NCI-H1436 treated with DMSO at 0.1 percent for 48 hours (cell line): ENCODE measurements at places on chromosomes 13 and 19.

GRCh38 chr13:95524264-95524901 is 28.1 kb upstream of the CLDN10 start:
- no peak for DNase-seq

DNA sequence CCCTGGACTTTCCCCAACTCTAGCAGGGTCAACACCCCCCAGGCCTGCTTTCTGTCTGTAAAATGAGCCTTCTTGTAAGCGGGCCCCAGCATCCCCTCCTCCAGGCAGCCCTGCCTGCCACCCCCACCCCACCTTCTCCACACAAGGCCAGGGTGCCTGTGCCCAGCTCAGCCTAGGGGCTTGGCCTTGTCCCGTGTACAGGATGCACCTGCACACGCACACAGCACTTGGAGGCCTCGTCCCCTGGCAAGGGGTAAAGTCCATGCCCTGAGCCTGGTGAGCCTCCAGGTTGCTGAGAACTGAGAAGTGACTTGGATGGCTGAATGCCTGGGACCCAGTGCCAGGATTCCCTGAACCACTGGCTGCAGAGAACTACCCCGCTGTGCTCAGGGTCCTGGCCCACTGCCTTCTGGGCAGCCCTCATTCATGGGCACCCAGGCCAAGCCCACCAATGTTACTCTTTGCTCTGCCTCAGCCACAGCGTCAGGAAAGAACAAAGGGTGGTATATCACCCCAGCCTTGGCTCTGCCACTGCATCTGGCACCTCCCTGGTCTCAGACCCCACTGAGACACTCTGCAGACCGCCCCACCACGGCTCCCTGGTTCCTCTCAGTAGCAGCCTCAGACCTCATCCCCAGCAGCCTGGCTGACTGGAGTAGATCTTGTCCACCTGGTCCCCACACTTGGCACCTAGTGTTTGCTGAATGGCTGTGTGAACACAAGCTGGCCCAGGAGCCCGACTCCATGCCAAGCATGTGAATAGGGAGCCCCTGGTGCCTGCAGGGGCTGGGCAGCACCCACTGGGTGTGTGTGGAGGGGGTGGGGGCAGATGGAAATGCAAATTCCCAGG is 1.8 kb upstream of the TM6SF2 start:
- DNase-seq, result no peak

- no peak for DNase-seq
Observed at GRCh38 chr13:114142640-114143490, 10.4 kb upstream of the RASA3 start.

- no peak for DNase-seq
Observed at GRCh38 chr13:43991773-43992201, 112.1 kb downstream of the LACC1 start.

DNA sequence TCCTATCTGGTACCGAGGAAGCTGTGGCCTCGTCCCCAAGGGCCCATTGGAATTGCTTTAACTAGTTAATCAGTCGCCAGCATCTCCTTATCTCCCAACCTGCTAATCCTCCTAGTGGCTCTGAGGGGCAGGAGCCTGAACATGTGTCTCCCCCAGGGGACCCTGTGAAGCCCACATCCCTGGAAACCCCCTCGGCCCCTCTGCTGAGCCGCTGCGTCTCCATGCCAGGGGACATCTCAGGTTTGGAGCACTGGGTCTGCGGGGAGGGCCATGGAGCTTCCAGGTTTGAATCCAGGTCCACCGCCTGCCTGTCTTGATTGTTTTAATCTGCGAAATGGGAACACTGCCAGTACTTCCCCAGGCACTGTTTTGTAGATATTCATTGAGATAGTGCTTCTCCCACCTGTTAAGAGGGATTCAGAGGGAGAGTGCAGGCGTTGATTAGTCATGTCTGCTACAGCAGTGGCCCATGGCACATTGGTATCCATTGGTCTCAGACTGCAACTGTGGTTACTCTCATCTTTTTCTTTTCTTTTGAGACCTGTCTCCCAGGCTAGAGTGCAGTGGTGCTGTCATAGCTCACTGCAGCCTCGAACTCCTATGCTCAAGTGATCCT is 6.4 kb downstream of the PNPLA6 start:
- DNase-seq, result no peak

- DNase-seq, result no peak
Observed at GRCh38 chr19:11504502-11505031, 1.1 kb downstream of the ZNF653 start.

GRCh38 chr13:85819513-85819912 is 20.3 kb upstream of the SLITRK6 start:
- DNase-seq, result no peak

- no peak for DNase-seq
Observed at GRCh38 chr19:3464587-3465235, 15.6 kb downstream of the SMIM24 start.

DNA sequence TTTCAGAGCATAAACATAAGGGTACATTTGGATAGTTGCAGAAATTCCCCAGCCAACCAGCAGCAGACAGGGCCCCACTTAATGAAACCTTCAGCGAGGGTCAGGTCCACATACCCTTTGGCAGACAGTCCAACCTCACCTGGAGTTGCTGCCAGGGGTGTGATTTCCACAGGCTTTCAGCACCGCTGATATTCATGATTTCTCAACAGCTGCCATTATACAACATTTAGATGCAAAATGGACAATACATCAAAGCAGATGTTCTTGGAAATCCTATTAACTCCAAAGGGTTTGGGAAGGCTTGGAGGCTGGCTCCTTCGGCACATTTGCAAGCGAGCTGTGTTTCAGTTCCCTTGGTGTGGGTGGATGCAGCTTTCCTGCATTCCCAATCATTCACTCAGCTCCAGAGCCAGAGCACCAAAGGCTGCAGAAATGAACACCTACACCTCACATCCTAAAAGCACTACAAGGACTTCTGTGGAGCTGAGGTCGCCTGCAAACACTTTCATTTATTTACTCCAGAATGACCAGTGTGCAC is 147.2 kb upstream of the VSTM2B start:
- no peak for DNase-seq

GRCh38 chr13:57632276-57633140 is 964 bp downstream of the PCDH17 start:
- no peak for DNase-seq

DNA sequence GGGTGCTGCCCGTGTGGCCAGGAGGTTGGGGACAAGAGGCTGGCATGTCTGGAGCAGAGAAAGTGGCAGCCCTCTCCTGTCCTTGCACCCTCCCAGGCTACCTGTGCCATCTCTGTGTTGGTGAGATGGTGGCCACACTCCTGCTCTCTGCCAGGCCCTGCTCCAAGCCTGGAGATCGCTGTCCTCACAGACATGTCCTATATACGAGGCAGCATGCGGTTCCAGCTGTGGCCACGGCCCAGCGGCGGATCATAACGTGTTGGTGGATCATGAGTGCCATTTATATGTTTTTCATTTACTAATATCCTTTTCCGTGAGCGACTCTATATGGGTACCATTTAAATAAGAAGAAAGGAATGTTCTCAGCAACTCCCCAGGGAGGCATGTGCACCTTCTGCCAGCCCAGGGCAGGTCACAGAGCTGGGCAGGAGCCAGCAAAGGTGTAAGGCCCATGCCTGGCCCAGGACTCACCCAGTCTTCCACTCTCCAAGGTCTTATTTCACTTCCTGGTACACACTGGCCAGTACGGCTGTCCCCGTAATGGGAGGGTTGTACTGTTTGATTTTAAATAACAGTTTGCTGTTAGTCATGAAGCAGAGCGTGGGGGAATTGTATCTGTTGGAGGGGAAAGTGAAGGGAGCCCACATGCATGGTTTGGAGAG is 47.2 kb upstream of the LDLR start:
- DNase-seq, result no peak

- no peak for DNase-seq
Observed at GRCh38 chr13:73248711-73249580, 190.1 kb downstream of the KLF5 start.

DNA sequence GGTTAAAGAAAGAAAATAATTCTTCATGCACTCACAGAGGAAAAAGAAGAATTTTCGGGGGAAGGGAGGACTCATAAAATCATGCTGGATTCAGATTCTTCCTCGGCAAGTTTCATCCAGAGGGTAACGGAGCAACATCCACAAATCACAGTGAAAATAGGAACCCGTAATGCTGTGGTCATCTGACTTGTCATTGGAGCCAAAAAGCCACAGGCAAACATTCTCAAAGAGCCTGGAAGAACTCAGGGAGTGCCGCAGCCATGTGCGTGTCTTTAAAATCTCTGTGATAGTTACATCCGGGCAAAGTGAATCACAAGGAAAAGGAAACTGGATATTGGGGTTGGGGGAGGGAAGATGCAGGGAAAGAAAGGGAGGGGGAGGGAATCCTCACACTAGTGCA is 33.0 kb upstream of the VSTM2B start:
- DNase-seq, result no peak

- DNase-seq, result no peak
Observed at GRCh38 chr19:13153569-13154240, 3.5 kb downstream of the IER2 start.

GRCh38 chr19:49427855-49428546 is 2.8 kb downstream of the GFY start:
- no peak for DNase-seq

DNA sequence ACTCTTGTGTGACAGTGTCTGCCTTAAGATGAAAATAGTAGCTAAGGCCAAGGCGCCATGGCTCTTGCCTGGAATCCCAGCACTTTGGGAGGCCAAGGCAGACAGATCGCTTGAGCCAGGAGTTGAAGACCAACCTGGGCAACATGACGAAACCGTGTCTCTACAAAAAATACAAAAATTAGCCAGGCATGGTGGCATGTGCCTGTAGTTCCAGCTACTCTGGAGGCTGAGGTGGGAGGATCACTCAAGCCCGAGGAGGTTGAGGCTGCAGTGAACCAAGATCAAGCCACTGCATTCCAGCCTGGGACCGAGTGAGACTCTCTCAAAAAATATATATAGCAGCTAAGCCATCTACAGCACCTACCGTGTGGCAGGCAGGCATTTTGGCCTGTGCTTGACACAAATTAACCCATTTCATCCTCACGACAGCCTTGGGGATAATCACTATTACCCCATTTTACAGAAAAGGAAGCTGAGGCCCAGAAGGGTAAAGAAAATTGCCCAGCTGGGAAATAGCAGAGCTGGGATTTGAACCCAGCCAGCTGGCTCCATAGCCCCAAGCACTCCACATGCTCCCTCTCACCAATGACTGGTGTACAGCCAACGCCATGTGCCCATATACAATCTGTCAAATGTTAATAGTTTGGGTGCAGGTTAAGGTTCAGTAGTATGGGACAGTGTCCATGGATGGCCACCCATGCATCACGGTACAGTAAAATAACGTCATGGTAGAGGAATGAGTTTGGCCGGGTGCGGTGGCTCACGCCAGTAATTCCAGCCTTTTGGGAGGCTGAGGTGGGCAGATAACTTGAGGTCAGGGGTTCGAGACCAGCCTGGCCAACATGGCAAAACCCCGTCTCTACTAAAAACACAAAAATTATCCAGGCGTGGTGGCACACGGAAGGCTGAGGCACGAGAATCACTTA is 3.1 kb downstream of the SLC1A5 start:
- DNase-seq, result no peak

DNA sequence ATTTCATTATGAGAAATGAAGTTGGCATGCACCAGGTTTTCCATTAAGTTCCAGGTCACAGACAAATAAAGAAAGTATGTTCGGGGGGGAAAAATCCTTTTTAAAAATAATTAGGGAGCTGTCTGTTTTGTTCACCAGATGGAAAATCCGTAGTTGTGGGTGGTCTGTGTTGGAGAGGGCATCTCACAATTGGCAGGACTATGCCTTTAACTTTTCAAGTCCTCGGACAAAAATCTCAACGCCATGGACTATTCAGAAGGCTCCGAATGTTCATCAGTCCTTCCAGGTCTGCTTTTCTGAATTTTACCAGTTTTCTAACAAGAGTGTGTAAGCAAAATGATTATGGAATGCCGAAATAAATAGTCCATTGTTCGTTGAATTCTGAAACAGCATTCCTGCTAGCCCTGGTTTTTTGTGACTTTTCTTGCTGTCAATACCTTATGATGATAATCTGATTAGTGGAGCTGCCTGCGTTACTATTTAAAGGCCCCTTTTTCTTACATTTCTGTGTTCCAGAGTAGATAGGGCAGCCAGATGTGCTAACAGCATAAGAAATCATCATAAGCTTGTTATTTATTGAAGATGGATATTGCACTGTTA is 146.9 kb downstream of the TM9SF2 start:
- no peak for DNase-seq

DNA sequence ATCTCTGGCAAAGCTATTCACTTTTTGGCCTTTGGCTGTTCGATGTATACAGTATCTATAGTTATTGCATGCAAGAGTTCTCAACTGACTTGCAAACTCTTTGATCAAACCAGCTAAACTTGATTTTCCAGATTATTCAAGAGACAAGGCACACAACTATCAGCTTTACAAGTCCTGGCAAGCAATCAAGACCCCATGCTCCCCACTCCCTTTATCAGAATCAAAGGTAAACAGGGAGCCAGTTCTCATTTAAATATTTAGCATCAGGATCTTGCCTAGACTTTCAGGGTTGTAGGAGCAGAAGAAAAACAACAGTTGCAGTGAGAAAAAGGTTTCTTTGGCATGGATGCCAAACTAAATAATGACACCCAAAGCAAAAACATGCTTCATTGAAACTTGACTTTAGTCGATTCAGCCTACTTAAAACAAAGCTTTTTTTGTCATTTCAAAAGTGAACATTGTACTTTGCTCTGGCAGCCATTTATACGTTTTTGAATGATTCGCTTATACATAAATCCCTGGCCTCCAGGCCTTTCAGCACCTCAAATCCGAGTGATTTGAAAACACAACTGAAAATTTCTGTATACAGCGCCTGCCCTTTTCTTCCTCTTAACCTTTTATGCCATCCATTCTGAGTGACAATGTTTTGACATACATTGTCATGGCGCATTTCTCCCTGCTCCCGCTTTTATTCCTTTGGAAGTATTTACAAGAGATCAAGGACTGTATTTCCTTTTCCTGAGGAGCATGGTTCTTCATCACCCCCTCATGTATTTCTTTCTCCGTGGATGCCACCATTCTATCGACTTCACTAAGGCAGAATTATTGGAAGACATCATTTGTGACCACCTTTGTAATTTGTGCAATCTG is 340.8 kb downstream of the KLF5 start:
- DNase-seq, result no peak

GRCh38 chr19:15331419-15332310 is 674 bp downstream of the BRD4 start:
- DNase-seq, result no peak

- DNase-seq, result no peak
Observed at GRCh38 chr13:42445354-42445753, 128.6 kb upstream of the TNFSF11 start.

DNA sequence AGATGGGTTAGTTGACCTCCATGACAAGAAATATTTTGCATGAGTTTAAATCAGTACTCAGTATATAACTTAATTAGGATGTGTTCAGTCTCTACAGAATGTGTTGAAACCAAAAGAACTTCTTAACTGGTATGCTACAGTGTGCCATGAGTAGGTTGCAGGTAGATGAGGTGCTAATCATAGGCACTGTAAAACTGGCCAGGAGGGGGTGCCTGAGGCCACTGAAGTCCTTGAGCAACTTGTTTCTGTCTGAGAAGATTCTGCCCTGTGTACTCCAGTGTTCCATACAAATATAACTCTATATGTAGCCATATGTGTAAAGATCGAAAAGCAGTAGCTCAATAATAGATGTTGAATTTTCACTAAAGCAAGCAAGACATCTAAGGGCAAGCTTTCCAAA is 549.2 kb upstream of the KLF12 start:
- no peak for DNase-seq
